Stimulated activated CD8-positive, alpha-beta memory T cell treated with anti-CD3 and anti-CD28 coated beads, Interleukin-4, amount 100 ng/mL, for 48 hours (primary cell): ENCODE measurements at places on chromosomes 5 and 9.
A peak's percentile ranks its signal among the peaks of the same experiment; 100 is the strongest.

GRCh38 chr5:143066556-143067281 lies 296.5 kb downstream of the ARHGAP26 start:
- DNase-seq, result peak; percentile 62

DNA sequence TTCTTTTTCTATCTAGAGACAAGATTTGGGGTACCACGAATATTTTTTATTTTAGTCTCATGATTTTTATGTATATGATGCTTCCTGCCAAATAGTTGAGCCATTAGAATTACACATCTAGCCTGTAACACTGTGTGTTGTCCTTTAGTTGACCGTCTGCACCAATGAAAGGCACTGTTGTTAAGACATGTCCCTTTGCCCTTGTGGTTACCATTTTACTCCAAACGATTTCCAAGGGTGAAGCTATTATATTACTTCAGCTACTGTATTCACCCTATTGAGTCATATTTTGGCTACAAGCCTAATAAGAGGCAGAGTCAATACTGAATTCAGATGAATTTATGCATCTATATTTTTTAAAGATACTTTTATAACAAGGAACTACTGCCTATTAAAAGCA lies 207.6 kb downstream of the CETN3 start:
- DNase-seq, result no peak

- DNase-seq, result no peak
Measured at GRCh38 chr5:136258463-136258862, 65.5 kb upstream of the SMIM32 start.

- DNase-seq, result no peak
Measured at GRCh38 chr9:32218100-32218767, 166.2 kb upstream of the ACO1 start.

DNA sequence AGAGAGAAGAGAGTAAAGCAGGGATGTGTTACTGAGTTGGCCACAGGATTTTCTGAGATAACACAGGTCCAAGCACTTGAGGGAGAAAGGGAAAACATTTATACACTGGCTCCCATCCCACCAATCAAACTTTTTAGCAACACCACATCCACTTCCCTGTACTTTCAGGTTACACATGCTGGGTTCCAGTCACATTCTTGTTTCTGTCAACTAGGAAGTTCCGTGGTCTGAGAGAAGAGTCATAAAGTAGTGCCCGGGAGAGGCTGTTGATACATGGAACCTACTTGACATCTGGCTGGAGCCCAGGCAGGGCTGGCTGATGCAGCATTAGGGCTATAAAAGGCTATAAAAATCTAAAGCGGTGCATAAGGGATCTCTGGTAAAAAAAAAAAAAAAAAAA lies 473.9 kb upstream of the COX7C start:
- no peak for DNase-seq

DNA sequence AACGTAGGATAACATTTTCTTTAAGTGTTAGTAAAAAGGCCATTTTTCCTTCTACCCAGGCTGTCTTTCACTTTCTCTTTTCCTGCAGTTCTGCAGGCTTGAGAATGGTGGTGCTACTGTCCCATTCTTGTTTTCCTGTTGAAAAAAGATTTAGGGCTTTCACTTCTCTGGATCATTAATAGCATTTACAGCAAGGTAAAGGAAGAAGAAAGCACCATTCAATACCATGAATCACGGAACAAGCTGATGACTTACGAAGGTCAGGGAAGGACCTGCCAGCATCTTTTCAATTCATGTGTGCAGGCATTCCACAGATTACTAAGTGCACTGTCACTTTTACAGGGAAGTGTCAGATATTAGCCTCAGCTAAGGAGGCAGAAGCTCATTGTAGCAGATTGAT lies 292.8 kb downstream of the YTHDC2 start:
- no peak for DNase-seq

DNA sequence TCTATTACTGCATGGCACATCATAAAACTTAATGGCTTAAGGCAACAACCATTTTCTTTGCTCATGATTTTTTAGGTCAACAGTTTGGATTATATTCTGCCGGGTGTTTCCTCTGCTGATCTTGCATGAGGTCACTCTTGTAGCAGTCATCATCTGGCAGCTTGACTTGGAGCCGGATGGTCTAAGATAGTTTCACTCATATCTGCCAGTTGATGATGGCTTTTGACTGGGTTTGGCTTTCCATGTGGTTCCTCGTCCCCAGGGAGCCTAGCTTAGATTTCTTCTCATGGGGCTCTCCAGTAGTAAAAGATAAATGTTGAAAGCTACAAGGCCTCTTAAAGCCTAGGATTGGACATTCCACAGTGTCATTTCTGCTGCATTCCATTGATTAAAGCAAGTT lies 27.4 kb downstream of the LNPEP start:
- no peak for DNase-seq
